ENCODE measurements at places on chromosomes 11 and 22. TPM values are rescaled to one million over a fixed set of nuclear protein-coding genes. Genes with fewer than 3 reads are reported as not detected.

The TSG101 gene
- total RNA-seq, result 92.9 TPM

The MMP7 gene
- total RNA-seq, result 23.0 TPM

The TMEM191C gene
- 1.1 TPM for total RNA-seq

The EIF3F gene
- 347 TPM for total RNA-seq

The ELF5 gene
- not detected for total RNA-seq

All from A549 treated with CpdA at 1 μM for 4 hours (cell line).